ENCODE measurements at places on chromosomes 4 and X.

GRCh38 chr4:54784161-54784671 lies 126.5 kb downstream of the KIT start:
- peak; percentile 60 for DNase-seq

DNA sequence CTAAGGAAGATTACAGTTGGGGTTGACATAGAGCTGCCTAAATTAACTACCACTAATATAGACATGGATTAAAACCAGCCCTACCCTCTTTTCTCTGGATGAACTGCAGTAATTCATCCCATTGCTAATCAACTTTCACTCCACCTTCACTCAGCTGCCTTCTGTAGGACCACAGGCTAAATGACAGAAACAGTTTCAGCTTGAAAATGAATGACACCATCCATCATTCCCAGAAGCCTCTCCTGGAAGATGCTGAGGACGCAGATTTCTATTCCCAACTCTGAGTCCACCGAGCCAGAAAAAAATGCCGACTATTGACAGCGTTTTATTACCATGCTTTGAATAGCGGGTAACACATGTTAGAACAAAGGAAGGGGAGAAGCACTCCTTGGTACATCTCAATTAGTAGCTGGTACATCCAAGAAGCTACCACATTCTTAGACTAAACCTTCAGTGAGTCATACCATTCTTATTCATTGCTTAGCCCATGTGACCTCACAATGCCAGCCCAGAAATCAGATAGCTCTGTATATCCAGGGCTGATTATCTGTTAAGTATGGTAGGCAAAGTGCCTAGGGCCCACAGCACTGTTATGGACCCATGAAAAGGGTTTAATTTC lies 25.3 kb downstream of the DCX start:
- no peak for DNase-seq

DNA sequence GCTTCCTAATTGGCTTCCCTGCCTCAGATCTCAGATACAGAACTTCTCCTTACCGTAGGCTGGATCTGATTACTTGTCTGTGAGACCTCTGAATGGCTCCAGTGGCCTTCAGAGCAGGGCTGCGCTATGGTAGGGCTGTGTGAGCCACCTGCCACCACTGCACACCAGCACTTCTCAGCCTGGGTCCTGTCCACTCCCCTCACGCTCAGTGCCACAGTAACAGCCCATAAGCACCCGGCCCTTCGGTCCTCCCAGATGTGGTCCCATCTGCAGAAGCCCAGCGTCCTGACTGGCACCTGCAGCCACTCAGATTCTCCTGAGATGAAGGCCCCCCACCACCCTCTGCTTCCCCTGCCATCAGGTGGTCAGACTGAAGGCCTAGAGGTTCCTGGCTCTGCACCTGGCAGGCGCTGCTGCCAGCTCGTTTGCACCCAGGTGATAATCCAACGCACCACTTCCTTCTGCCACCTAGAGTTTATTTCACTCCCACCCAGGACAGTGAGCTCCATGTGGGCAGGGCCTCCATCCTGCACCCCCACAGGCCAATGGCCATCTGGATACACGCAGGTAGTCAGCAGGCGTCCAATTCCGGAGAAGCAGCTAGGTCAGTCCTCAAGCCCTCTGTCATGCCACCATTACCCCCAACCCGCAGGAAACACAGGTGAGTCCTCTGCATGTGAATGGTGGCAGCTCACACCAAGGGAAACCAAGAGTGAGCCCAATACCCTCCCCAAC lies 5.4 kb downstream of the WDR1 start:
- no peak for DNase-seq

GRCh38 chr4:123257591-123257990 lies 139.0 kb upstream of the SPRY1 start:
- no peak for DNase-seq

DNA sequence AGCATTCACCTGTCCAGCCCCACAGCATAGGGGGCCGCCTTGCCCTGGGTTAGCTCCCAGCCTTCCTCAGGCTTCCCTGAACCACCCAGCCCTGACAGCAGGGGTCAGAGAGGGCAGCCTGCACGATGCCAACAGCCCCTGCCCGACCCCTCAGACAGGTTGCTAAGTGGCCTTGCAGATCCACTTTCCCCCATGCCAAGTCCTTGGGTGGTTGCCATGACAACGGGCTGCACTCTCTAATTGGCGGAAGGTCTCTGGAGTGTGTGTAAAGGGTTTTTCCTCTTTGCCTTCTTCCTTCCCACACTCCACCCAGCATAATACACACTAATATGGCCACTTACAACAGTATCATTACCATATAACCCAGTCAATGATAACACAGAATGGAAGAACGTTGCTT lies 99.6 kb upstream of the AFAP1 start:
- no peak for DNase-seq

GRCh38 chrX:115912372-115912897 lies 258.1 kb upstream of the AGTR2 start:
- no peak for DNase-seq

- DNase-seq = no peak
These were observed 31.5 kb upstream of the ELF2 start for GRCh38 chr4:139208404-139208945.

- DNase-seq = no peak
These were observed 14.5 kb downstream of the GAB1 start for GRCh38 chr4:143351149-143351691.

- peak; percentile 71 for DNase-seq
These were observed 314.9 kb upstream of the DIPK2B start for GRCh38 chrX:45515262-45516215.

GRCh38 chrX:84322083-84322827 lies 134.3 kb upstream of the RPS6KA6 start:
- no peak for DNase-seq

- no peak for DNase-seq
These were observed 112.8 kb upstream of the LRPAP1 start for GRCh38 chr4:3644849-3645627.

DNA sequence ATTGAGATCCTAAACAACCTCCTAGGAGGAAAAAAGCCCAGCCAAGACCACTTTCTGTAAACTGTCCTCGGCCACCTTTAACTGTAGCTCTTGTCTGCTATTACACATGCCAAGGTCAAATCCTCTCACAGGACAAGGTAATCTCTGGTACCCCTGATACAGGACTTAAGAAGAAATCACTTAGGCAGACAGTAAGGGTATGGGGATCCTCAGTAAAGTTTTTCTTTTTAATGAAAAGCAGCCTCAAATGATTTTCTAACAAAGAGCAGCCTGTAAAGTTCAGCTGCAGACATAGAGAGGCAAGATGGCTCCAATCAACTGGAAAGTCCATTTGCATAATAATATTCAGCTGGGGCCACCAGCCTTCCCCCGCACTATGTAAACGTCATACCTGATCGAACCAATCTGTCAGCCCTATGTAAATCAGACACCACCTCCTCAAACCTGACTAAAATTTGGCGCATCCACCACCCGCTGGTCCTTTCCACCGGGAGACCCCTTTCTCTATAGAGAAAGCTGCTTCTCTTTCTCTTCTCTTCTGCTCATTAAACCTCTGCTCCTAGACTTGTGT lies 14.6 kb upstream of the MPP1 start:
- no peak for DNase-seq

GRCh38 chr4:125796138-125796537 lies 481.4 kb downstream of the FAT4 start:
- no peak for DNase-seq

GRCh38 chr4:157291071-157291470 lies 70.5 kb downstream of the GRIA2 start:
- no peak for DNase-seq

- DNase-seq = no peak
These were observed 49.3 kb upstream of the HMX1 start for GRCh38 chr4:8920969-8921368.

DNA sequence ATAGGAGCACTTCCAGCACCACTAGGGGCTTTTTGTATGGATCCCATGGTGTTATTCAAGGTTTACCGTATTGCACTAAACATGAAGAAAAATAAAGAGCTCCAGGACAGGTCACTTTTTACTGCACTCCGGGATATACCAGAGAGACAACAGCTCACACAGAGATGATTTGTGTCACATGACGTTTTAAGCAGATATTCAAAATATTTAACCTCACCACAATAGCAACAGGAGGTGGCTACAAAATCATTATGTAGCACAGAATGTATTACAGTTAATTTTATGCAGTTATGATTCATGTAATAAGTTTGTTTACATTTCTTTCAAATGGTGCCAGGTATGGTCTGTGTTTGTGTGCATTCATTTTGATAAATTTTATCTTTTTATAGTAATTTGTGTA lies 100.6 kb downstream of the LUZP4 start:
- DNase-seq = no peak

- DNase-seq = no peak
These were observed 474.4 kb downstream of the SH2D1A start for GRCh38 chrX:124820738-124821137.

- DNase-seq = no peak
These were observed 11.7 kb downstream of the NSD2 start for GRCh38 chr4:1882850-1883271.

DNA sequence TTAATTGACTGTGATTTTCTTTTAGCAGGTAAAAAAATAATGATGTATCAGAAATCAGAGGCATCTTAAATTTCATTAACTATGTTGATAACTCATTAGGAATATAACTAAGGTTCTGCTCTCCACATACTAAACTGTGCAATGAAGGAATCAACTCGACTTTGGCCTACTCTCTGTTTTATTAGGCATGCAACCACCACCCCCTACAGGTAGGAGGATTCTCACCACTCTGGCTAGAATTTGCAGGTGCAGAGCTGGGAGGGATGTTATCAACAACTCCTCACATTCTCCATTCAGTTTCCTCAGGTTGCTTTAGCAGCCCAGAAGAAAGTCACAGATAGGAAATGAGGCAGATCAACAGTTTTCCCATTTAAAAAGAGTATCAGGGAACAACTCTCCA lies 160.1 kb downstream of the COX18 start:
- no peak for DNase-seq

GRCh38 chr4:168540503-168541265 lies 43.8 kb downstream of the PALLD start:
- no peak for DNase-seq

DNA sequence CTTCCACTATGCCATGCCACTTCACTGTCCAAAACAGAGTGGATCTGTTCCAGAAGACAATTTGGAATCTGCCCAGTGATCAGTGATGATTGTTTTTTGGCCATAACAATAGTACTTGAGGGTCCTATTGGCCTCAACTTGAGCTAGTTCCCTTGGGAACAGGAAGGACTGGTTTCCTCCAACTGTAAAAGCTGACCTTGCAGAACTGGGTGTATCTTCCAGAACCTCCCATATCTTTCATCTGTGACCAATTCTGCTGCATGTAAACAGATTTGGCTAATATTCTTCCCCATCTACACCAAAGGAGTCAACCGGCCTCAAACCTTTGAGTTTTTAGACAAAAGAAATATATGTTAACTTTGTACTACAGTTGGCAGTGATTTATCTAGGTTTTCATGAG lies 165.1 kb upstream of the TRPC5 start:
- DNase-seq = no peak

DNA sequence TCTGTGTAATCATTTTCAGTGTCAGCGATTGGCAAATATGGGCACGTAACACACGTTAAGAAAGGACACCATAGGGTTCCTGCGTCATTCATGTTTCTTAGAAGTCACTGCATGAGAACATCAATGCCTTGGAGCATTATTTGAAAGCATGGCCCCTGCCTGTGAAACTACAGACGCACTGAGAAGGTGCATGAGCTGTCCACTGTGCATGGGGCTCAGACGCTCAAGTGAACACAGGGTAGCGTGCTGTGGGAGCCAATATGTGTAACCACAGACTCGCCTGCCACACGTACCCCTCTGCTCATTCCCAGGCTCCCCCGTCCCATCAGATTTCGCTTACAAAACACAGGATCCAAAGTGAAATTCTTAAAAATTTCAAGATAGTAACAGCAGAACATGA lies 6.5 kb downstream of the PPP2R2C start:
- no peak for DNase-seq

- DNase-seq = no peak
These were observed 257.0 kb downstream of the DCHS2 start for GRCh38 chr4:154234576-154234975.

- DNase-seq = peak; percentile 54
These were observed 773 bp upstream of the VMA21 start for GRCh38 chrX:151396042-151396824.

DNA sequence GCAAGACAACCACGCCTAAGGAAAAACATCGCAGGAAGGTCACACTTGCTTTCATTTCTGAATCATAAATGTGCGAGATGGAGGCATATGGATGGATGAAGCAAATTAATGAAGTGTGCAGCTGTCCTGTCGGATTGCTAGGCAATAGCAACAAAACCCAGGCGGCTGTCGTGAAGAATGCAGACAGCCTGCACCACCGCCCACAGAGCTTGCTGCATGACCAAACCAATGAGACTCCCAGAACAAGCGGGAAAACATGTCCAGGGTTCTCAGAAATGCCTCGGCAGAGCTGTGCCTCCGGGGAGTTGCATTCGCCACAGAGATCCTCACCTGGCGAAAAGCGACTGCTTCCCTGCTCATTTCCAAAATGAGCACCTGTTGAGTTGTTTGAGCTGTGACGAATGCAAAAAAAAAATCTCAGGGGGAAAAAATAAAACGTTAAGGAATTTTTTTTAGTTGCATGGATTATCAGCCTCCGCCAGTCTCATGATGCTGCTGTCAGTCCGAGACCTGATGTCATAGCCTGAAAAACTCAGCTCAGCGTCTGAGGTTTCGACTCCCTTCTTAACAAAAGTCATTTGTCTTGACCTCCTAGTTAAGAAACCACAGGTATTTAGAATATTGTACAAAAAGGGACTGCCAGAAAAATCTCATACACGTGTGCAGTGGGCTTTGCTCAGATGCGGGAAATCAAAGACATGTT lies 155.5 kb upstream of the MXRA5 start:
- no peak for DNase-seq

GRCh38 chrX:1598021-1598875 lies 6.8 kb downstream of the AKAP17A start:
- no peak for DNase-seq

- DNase-seq = no peak
These were observed 573.6 kb downstream of the ADGRL3 start for GRCh38 chr4:61773655-61774245.

- DNase-seq = no peak
These were observed 119.0 kb downstream of the MANBA start for GRCh38 chr4:102641793-102642192.

DNA sequence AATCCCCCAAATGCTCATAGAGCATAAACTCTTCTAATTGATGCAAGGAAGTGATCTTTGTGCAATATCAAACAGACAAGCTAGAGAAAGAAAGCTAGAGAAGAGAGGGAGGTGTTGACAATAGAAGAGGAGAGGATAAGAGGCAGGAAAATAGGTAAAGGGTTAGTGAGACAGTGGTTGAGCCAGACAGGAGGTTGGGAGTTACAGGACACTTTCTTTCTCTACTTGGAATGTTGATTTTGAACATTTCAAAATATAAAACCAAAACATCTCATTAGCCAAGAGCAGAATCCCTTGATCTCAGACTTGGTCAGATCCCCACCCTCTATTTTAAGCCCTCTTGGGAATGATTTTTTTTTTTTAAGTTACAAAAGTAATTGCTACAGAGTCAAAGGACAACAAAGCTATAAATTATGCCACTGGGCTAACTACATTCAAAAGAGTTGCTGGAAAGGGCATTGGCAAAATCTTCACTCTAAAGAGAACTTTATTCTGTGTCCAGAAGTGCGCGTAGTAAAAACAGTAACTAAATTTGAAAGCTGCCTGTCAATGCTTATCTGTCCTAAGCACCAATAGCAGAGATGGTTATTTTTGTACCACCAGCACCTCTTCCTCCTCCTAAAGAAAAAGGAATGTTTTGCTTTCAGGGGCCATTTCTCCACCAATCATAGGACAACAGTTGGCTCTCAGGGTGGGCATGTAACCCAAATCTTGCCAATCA lies 133.8 kb downstream of the PDGFC start:
- DNase-seq = no peak

GRCh38 chr4:21695141-21695540 lies 253.4 kb downstream of the KCNIP4 start:
- no peak for DNase-seq

Measured in Peyer's patch (tissue), 4 donors.